ENCODE measurements at places on chromosomes 4 and X.

DNA sequence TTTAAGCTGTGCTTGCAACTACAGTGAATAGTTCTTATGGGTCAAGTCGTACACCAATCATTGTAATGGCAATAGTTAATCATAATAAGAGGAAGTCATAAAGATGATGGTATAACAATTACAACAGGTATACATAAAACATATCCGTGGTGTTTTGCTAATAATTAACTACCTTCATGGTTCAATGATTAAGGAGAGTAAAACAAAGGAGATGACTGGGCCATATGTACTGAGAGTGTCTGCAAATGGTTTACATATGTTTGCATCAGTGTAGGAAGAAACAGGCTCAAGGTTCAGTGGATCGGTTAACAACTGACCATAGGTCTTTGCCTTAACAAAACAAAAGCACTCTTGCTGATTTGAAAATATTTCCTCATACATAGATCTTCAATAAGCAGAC is 253.0 kb downstream of the COX7B2 start:
- DNase-seq, result no peak

- no peak for DNase-seq
Observed at GRCh38 chrX:136147976-136148375, 643 bp downstream of the FHL1 start.

DNA sequence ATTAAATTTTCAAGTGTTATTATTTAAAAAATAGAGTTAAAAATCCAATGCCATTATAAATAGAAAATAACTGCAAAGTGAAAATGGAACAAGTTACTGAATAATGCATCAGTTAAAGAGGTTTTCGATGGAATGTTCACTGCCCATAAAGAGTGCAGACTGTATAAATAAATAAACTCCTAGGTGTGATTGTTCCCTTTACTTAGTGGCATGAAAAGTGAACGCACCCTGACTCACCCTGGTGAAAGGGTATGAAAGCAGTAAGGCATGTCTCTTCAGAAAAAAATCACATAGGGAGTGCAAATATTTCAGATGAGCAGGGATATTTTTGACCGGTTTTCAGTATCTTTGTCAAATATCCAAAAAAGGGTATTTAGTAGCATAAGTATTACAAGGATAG is 387.8 kb downstream of the DCAF12L2 start:
- no peak for DNase-seq

- DNase-seq, result no peak
Observed at GRCh38 chrX:123871309-123871708, 11.5 kb downstream of the XIAP start.

GRCh38 chrX:120299928-120300327 is 11.3 kb downstream of the TMEM255A start:
- no peak for DNase-seq

GRCh38 chr4:174423257-174423944 is 98.9 kb downstream of the HPGD start:
- DNase-seq, result peak; percentile 37

GRCh38 chrX:68652326-68653170 is 5.1 kb downstream of the STARD8 start:
- no peak for DNase-seq

DNA sequence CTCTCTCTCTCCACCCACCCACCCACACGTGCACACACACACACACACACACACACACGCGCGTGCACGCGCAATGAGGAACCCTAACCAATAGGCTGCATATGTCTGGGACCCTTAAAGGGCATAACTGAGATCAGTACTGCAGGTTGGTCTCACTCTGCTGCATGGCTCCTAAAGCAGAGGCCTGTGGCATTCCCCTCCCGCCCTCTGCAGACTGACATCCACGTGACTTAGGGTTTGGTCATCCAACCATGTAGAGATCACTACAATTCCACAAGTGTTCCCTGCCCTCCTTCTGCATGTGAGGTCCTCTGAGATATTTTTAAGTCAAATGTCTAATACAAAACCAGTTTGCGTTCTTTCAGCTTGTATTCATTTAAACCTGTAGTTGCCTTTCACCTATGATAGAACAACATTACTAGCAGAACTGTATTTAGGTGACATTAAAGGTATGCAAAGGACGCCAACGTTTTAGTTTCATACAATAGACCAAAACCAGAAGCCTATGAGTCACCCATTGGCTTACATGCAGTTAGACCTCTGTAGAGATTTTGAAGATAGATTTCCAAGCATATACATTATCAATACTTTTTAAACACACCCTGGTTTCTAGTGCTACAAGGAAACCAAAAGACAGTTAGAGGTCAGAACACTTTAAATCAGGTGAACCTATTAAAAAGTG is 10.1 kb downstream of the XAGE5 start:
- DNase-seq, result no peak

GRCh38 chr4:26116057-26116456 is 202.0 kb downstream of the SMIM20 start:
- no peak for DNase-seq

DNA sequence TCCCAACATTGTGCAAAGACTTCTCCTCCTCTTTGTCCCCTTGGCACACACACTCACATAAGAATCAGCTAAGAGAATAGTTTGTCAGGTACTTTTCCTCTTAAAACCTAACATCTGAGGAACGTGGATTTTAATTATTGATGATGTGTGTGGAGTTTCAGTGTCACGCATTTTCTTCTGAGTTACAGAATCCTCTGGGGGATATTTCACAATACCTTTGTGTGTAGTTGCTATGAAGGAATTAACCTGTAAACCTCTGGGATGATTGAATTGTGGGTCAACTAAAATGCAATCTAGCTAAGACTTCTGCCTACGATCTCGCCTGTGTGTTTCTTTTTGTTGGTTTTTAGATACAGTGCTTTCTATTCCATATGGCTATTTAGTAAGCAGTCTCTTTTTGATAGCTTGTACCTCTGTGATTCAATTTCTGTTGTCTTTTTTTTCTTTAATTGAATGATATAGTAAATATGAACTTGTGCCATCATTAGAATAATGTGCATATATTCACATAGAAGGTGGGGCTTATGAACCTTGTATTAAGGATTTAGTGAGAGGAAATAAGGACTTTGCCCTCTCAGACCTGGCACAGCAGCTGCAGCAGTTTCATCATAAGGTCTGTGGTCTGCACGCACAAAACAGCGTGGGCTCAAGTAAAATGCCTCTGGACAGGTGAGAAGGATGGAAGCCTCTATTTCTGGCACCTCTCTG is 99.2 kb downstream of the TSPAN7 start:
- DNase-seq, result no peak

GRCh38 chr4:127604949-127605709 is 27.6 kb upstream of the INTU start:
- peak; percentile 53 for DNase-seq

- no peak for DNase-seq
Observed at GRCh38 chr4:159229164-159229563, 126.3 kb downstream of the RAPGEF2 start.

DNA sequence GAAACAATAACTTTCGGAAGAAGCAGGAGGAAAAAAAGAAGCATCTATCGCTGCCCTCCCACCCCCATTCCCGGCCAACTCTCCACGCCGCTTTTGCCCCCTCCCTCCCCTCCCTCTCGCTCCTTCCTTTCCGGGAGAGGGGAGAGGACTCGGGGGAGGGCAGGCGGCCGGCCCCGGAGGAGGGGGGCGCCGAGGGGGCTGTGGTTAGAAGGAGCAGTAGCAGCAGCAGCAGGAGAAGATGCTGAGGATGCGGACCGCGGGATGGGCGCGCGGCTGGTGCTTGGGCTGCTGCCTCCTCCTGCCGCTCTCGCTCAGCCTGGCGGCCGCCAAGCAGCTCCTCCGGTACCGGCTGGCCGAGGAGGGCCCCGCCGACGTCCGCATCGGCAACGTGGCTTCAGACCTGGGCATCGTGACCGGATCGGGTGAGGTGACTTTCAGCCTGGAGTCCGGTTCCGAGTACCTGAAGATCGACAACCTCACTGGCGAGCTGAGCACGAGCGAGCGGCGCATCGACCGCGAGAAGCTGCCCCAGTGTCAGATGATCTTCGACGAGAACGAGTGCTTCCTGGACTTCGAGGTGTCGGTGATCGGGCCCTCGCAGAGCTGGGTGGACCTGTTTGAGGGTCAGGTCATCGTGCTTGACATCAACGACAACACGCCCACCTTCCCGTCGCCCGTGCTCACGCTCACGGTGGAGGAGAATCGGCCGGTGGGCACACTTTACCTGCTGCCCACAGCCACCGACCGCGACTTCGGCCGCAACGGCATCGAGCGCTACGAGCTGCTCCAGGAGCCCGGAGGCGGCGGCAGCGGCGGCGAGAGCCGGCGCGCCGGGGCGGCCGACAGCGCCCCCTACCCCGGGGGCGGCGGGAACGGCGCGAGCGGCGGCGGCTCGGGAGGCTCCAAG is 1.3 kb downstream of the PCDH7 start:
- no peak for DNase-seq

- no peak for DNase-seq
Observed at GRCh38 chrX:47643926-47644325, 6.4 kb downstream of the ELK1 start.
